ENCODE measurements at places on chromosomes 16 and 17.

DNA sequence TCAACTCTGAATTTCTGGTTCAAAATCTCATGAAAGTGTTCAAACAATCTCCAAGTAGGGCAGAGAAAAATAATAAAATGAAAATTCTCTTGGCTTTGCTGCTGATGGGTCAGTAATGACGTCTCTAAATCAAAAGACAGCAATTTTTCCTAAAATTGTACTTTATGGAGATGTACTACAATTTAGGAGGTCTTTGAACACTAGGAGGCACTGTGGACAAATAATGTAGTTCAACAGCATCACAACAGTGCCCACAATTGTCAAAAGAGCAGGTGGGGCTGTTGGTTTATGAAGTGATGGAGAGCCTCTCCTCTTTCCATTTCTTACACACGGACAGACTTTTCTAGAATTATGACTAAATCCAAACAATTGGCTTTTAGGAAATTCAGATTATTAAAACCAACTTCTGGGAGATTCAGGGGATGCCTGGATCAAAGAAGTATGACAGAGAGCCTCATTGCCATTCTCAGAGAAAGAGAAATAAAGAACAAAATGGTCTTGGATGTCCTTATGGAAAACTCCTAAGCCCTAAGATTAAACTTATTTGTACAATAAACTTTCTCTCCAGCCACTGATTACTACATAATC is 23.8 kb downstream of the EZH1 start:
- no peak for DNase-seq

- no peak for DNase-seq
Measured at GRCh38 chr16:75789237-75789636, 62.9 kb upstream of the CPHXL start.

DNA sequence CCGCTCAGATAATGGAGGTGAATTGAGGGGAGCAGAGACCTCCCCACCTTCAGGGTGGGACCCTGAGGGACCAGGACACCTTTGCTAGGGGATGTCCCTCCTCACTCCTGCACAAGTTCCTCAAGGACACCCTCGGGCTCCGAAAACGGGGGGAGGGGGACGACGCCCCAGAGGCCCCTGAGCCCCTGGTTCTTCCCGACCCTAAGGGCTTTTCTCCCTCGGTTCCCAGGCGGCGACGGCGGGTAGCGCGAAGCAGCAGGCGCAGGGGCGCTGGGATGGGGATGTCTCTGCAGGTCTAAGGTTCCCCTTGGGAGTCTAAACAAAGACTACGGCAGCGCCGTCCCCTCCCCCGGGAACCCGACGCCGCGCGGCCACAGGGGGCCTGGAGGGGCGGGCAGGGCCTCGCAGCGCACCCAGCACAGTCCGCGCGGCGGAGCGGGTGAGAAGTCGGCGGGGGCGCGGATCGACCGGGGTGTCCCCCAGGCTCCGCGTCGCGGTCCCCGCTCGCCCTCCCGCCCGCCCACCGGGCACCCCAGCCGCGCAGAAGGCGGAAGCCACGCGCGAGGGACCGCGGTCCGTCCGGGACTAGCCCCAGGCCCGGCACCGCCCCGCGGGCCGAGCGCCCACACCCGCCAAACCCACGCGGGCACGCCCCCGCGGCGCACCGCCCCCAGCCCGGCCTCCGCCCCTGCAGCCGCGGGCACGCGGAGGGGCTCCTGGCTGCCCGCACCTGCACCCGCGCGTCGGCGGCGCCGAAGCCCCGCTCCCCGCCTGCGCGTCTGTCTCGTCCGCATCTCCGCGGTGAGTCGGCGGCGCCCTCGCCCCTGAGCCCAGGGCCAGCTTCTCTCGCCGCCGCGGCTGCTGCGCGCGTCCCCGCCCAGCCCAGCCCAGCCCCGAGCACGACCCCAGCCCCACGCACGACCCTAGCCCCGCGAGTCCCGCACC is 36.7 kb upstream of the NDRG4 start:
- no peak for DNase-seq

- no peak for DNase-seq
Measured at GRCh38 chr17:54935471-54935870, 33.0 kb downstream of the COX11 start.

GRCh38 chr16:88406096-88407041 is 23.6 kb downstream of the ZNF469 start:
- no peak for DNase-seq

GRCh38 chr17:40331743-40332641 is 23.0 kb downstream of the RARA start:
- no peak for DNase-seq

DNA sequence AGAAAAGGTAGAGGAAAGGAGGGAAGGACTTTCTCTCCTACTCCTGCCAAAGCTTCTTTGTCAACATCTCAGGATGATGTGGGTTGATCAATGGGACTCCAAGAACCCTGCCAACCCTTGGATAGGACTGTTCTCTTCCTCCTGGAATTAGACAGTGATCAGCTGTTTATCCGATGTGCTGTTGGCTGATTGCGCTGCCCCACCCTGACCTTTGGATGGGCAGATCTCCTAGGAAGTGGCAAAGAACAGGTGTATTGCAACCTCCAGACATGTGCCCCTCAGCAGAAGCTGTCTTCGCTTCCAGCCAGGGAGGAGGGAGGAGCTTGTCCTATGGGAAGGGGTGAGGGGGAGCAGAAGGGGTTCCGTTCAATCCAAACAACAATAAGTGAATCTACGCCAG is 30.5 kb downstream of the SLC5A11 start:
- DNase-seq = no peak

GRCh38 chr17:77619326-77619725 is 339.2 kb upstream of the TNRC6C start:
- DNase-seq = no peak

DNA sequence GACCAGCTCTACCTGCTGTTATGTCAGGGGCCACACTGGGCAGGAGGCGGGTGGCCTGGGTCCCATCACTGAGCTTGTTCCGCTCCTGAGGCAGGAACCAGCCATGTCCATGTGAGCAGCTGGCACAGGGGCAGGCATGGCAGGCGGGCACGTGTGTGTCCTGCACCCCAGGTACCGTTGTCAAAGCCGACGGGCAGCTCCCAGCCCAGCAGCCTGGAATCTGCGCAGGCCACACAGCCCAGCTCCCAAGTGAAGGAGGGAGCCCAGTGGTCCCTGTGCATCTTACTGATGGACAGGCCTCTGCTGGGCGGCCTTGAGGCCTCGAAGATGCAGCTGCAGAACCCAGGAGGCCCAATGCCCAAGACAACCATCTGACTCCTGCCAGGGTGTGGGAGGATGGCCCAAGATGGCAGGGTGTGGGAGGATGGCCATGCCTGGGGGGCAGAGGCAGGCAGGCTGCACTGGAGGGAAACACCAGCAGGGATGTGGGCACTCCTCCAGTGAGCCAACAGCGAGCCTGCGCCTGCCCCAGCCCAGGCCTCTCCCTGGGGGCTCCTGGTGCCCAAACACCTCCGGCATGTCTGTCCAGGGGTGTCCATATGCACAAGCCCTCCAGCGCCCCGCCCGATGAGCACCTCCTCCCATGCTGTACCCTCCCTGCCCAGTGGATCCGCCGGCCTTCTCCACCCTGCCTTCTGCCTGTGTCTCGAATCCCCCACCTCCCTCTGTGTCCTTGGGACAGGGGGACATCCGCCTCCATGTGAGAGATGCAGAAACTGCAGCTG is 12.8 kb downstream of the FAM83G start:
- no peak for DNase-seq

DNA sequence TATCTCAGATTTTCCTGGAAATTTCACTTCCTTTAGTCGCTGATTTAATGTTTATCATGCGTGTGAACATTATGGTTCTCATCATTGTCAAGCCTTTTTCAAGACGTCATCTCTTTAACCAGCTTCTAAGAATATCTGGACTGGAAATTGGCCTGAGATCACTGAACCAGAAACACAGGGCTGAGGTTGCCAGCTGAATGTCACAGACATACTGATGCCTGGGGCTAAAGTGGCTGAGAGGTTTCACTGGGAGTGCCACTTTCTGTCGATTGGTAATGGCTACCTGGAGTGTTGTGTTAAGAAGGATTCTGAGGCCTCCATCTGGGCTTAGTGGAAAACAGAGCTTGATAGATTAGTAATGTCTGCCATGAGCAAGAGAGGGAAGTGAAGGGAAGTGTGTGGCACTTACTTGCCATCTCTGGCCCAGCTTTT is 54.2 kb downstream of the CRISPLD2 start:
- no peak for DNase-seq

DNA sequence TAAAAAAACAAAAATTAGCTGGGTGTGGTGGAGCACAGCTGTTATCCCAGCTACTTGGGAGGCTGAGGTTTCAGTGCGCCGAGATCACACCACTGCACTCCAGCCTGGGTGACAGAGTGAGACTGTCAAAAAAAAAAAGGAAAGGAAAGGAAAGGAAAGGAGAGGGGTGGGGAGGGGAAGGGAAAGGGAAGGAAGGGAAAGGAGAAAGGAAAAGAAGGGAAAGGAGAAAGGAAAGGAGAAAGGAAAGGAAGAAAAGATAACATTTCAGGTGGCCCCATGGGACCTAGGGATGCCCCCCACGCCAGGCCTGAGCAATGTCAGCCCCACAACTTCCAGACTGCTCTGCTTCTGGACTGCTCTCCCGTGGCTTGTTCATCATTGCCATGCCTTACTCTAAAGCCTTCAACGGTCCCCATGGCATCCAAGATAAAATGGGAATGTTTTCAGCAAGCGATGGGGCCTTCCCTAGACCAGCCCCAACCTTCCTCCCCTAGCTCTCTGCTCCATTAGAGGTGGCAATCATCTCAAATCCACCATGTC is 36.8 kb downstream of the DDX19A start:
- DNase-seq = no peak

DNA sequence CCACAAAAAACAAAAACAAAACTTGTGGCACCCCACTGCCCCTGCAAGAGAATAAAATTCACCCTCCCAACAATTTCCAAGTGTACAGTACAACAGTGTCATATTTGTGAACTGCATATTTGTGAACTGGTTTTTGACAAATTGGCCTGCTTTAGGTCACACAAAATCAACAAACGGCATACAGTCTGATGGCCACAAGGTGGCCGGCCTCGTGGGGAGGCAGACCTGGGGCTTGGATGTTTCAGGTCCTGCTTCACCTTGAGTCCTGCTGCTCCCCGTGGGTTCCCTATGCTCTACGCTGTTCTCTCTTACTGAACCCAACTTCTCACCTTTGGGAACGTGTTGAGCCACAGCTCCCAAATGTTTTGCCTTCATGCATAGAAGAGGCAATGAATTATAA is 102.2 kb downstream of the CDK5R1 start:
- no peak for DNase-seq

DNA sequence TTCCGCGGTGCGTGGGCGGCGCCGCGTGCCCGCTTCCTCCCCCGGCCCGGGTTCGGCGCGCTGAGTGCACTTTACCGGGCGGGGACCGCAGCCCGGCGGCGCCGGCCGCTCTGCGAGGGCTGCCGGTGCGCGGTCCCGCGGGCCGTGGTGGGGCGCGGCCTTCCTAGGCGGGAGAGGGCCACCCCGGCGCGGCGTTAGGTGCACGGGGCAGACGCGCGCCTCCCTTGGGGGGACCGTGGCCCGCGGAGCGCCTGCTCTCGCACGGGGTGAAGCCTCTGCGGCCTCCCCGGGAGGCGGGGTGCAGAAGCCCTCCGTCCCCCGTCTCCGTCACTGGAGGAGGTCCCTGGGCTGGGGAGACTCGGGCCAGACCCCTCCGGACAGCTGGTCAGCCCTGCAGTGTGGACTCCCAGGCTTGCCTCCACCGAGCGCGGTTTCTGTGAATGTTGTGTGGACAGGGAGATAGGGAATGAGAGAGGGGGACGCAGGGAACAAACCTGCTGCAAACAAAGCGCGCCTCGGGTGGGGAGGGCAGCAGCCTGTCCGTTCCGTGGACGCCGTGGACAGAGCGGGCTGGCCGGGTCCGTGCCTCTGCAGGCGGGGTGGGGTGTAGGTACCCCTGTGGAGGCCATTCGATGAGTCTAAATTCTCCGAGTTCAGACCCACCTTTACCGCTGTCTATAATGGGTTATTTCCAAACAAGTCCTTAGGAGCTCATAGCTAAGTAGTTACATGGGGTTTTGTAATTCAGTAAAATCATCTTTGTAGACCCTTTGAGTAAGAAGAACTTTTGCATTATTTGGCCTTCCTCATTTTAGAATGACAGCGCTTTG is 721 bp downstream of the TBCD start:
- no peak for DNase-seq

DNA sequence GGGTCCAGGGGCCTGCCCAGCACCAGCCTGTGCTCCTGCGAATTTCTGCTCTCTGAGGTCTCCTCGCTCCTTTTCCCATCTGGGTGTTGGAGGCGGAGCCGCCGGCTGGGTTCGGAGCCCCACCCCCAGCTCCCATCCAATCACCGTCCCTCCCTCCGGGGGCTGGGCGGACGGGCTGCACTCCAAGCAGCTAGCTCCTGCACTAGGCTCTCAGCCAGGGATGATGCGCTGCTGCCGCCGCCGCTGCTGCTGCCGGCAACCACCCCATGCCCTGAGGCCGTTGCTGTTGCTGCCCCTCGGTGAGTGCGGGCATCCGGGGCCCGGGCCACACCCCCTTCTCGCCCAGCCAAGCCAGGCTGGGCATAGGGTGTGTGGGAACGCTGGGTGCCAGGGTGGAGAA is at the start of gene NRN1L:
Gene NRN1L, plus strand, starts transcription at position 202 of the 400 bp plus-strand sequence. Its CDS starts 19 bp downstream, at position 221.
- DNase-seq = no peak

DNA sequence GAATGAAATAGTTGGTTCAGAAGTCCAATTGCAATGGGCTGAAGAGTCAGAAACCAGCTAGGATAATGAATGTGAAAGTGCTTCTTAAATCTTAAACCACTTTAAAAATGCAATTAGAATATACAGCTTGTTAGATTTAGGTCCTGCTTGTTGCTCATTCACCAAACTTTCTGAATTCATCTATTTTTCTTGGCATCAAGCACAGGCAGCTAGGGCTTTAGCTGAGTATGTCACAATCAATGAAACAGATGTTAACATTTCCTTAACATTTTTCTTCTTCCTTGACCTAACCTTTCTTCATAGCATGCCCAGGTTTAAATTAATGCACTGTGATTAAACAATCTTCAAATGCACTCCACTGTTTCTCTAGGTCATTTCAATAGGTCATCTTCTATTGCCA is 14.4 kb downstream of the KIF2B start:
- no peak for DNase-seq

DNA sequence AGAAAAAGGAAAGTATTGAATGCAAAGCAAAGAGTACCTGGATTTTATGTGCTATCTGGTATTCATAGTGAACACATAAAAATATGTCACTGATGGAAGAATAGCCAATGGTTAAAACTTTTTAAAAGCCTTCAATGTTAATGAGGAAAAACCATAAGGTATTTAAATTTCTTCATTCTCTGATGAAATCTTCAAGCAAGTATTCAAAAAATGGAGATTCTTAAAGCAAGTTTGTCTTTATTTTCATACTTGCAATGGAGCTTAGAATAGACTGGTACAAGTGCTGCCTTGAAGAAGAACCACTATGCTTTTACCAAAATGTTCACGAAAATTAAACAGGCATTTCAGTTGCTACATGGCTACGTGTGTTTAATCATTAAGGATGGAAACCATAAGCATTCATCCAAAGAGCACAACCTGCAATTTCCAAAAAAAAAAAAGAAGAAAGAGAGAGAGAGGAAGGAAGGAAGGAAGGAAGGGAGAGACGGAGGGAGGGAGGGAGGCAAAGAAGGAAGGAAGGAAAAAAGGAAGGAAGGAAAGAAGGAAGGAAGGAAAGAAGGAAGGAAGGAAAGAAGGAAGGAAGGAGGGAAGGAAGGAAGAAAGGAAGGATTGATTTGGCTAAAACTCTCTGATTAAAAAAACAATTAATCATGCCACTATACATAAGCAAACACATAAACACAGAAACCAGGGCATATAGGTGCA is 17.6 kb downstream of the HS3ST3A1 start:
- no peak for DNase-seq
